ENCODE measurements at places on chromosomes 7 and 10.

DNA sequence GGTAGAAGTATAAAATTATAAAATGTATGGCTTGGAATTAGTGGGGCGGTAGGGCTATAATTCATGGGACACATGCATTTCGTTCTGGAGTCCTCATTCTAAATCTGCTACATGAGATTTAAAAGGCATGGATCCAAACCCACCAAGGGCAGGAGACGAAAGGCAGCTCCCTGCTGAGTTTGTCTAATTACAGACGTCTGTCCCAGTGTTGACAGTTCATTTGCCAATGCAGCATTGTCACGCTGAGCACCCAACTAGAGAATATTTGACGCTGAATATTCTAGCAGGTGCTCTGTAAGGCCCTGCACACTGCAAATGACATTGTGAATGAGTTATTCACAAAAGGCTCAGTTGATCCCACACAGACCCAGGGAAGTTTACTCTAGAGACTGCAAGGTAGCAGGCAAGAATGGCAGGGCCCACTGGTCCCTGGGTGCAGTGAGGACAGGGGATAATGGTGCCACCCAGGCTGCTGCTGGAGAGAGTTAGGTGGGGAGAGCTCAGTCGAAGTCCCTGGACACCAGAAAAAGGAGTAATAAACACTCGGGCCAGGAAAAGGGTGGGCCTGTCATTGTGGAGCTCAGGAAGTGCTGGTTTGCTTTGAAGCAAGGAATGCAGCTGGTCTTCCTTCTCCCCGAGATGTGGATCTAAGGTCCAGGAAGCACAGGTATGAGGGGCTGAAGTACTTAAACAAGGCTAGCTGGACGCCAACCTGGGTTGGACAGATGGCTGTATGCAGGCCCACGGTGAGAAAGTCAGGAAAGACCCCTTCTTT, 75.0 kb upstream of the JCAD start:
- DNase-seq = no peak

GRCh38 chr7:47392241-47392759, 189.6 kb downstream of the TNS3 start:
- no peak for DNase-seq

GRCh38 chr10:21528236-21529031, 3.0 kb upstream of the SKIDA1 start:
- DNase-seq = no peak

GRCh38 chr10:11145495-11145855, 127.8 kb downstream of the CELF2 start:
- peak; percentile 47 for DNase-seq

DNA sequence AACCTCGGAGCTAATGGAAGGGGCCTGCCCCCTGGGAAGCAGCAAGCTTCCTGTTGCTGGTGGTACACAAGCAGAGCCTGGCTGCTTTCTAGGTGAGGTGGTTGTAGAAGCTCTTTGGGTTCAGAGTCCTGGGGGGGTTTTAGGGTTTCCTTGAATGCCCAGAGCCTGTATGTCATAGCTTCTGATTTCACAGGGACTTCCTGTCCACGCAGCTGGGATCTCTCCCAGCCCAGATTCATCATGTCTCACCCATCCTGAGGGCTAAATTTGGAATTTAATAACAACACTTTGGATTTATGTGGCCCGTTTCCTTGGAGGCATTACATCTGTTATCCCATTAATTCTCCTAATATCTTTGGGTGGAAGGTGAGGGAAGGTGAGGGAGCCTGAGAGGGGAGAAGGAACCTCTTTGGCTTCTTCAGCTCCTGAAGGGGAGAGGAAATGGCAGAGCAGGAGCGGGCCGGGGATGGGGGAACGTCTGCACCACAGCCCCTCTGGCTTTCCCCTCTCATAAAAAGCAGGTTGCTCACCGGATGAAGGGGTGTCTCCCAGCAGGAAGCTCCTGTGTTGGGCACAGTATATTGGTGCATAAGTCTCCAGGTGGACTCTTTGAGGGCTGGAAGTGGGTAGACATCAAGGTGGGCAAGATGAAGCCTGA, 19.7 kb downstream of the RPS24 start:
- DNase-seq = no peak

DNA sequence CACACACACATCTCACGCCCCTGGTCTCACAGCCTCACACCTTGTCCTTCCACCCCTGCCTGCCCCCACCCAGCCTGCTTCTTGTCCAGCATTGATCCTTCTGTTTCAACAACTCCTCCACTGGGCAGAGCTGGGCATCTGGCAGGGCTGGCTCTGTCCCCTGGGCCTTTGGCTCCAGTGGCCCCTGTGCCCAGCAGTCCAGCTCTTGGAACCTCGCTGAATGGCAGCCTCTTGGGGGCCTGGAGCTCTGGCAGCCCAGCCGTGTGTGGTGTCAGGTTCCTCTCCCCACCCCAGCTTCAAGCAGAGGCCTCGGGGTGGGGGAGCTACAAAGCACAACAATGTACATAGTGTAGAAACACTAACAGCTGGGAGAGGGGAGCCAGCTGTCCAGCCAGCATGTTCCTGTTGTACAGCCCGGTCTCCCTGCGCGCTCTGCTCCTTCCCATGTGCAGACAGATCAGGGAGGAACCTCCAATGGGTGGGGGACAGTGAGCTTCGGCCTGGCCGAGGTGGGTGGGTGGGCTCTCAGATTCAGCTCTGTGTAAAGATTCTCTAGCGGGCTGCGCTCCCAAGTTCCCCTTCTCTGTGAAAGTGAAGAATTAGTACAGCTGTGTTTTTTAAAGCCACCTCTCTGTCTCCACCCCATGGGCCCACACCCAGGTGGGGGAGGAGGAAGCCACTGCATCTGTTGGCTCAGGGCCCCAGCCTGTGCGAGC, 19.4 kb downstream of the ZMIZ2 start:
- DNase-seq = no peak

- no peak for DNase-seq
These were observed 267.7 kb downstream of the ACTR3B start for GRCh38 chr7:153027210-153027609.

- DNase-seq = no peak
These were observed 552.5 kb upstream of the MBL2 start for GRCh38 chr10:53325066-53325465.

DNA sequence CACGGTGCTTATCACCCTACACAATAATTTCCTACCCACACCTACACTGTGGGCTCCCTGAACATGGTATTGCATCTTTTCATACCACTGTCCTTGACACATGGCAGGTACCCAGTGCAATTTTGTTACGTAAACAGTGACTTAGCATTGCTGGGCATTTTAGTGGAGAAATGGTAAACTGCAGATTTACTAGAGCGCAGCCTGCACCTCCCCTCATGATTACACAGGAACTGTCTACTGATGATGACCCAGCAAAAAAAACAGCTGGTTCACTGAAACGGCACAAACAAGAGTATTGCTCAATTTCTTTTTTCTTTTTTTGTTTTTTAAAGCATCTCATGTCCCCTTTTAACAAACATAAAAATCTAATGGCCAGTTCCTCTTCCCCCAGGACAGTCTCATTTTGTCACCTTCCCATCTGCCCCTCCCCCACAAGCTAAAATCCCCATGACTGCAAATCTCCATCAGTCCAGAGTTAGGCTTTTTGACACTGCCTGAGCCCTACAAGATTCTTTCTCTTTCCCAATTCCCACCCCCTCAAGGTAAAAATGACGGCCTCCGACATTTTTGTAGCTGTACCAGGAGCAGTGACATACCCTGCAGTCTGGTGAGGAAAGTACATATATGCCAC, 2.8 kb downstream of the ZNF746 start:
- no peak for DNase-seq

DNA sequence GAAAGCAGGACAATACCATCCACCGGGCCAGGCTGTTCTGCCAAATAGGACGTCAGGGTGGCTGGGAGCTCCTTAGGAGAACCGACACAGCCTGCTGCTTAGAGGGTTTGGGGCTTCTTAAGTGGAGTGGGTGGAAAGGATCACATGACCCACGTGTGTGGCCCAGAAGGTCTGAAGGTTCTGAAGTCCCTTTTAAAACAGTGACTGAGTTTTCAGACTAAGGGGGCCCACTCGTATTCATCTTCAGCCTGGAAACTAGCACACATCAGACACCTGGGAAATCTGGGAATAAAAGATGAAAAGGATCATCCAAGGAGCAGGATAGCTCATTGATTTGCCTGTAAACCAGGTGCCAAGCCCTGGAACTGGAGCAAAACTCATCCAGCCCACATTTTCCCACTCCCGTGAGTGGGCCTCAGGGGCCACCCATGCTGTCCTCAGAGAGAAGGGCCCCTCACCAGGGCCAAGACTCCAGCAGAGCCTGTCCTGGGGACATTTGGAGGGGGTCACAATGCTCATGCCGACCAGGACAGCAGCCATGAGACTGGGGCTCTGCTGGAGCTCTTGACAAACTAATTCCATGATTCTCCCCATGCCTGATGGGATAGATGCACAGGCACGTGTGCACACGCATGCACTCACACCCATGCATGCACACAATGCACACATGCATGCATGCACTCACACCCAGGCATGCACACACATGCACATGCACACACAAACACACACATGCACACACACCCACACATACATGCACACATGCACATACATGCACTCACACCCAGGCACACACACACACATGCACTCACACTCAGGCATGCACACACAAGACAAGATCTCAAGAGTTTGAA, 168.8 kb upstream of the PPP2R2D start:
- no peak for DNase-seq

DNA sequence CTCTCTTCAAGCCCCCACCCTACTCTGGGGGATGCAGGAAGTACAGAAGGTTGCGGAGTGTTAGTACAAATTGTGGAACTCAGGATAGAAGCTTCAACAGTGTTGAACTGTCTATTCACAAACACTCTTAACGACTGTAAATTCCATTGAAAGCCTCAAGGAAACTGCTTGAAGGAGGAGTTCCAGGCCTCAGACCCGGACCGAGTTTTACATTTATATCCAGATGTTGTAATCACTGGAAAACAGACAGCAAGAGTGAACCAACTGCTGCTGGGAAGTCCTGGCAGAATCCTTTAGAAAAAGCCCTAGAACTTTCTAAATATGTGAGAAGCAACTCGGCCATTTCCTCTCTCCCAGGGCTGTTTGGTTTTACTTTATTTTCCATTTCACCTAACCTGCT, 84.1 kb upstream of the LRRC18 start:
- no peak for DNase-seq

DNA sequence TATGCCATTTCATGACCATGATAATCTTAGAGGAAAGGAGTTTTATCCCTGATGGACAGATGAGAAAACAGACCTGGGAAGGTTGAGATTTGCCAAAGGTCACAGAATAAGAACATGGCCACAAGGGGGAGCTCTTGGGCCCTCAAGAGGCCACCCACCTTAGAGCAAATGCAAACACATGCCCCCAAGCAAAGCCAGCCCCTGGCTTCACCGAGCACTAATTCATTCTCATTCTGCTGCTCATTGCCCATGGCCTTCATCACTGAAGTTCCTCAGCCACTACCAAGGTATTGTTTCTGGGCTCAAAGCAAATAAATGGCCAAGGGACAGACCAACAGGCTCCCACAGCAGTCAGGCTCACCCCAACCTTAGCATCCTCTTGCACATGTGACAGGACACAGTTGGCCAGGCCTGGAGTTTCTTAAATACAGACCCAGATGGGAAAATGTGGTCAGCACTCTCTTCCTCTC, 44.2 kb downstream of the PDLIM1 start:
- peak; percentile 43 for DNase-seq

- DNase-seq = no peak
These were observed 143.6 kb downstream of the CUBN start for GRCh38 chr10:16986082-16986405.

All from stimulated activated CD4-positive, alpha-beta T cell treated with anti-CD3 and anti-CD28 coated beads, TNF-alpha, amount 100 ng/mL, for 24 hours (primary cell).